ENCODE measurements at places on chromosomes 5 and 9.

DNA sequence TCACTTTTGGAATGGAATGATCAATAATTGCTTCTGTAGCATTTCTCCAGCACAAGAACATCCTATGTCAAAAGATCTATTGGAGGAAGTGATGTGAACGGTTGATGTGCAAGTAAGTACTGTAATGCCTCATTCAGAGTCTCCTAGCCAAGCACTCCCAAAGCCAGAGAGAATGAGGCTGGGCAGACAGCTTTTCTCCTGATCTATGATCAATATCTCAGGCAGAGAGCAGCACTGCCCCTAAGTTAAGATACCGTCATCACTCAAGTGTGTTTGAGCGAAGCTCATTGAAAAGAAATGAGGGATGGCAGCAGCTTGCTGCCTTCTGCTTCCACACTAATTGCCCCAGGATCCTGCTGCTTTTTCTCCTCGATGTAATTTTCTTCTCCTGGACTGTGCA lies 324.1 kb upstream of the GRAMD2B start:
- no peak for DNase-seq

DNA sequence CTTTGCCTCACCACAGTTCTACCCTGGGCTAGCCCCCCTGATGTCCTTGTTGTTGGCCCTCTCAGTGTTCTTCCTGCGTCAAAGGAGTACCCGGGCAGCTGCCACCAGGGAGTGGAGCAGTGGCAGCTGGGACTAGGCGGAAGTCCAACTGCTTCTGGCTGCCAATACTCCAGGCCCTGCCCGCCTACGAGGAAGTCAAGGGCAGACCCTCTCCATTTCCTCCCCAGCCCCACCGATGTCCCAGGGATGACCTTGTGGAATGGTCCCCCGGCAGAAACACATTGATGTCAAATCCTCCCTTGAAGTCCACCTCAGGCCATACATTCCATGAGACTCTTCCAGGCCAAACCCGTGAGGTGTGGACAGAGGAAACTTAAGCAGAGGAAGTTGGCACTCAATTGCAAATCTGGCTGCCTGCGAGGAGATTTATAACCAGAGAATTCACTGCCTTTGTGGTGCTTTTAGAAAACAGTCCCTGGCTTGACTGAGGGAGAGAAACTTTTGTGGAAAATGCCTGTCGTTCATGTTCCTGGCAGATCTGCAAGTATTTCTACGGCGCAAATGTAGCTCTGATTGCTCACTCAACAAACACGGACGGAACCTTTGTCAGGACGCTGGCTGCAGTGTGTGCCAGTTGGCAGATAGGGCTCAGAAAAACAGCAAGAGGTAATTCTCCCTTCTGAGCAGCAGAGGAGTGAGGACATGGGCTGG lies 339.7 kb downstream of the RAB3C start:
- peak; percentile 23 for DNase-seq

DNA sequence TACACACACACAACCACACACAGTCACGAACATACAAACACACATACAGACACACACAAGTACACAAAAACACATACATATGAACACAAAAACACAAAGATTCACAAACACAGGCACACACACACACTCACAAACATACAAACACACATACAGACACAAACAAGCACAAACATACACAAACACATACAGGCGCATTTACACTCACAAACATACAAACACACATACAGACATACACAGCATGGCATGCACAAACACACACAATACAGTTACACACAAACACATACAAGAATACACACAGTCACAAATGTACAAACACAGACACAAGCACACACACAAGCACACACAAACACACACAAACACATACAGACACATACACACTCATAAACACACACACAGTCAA lies 247.9 kb downstream of the TENT4A start:
- DNase-seq, result no peak

DNA sequence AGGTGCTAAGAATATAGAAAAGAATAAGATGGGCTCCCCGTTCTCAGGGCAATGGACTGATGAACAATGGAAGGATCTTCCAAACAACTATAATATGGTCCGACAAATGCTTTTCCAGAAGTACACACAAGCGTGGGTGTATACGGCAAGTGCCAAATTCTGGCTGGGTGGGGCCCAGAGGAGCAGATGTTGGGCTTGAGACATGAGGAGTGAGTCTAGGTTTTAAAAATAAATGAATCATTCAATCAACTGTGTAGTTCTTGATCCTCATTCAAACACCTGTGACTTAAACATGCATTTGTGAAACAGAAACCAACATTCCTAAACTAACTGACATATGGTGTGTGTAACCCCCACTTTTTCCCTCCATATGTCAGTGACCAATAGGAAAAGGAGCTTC lies 47.9 kb downstream of the MFAP3 start:
- DNase-seq, result no peak

- no peak for DNase-seq
Observed at GRCh38 chr5:83388608-83389007, 82.9 kb upstream of the VCAN start.
